ENCODE measurements at places on chromosomes 2 and 18. TPM values are rescaled to one million over a fixed set of nuclear protein-coding genes. Genes with fewer than 3 reads are reported as not detected.

DNA sequence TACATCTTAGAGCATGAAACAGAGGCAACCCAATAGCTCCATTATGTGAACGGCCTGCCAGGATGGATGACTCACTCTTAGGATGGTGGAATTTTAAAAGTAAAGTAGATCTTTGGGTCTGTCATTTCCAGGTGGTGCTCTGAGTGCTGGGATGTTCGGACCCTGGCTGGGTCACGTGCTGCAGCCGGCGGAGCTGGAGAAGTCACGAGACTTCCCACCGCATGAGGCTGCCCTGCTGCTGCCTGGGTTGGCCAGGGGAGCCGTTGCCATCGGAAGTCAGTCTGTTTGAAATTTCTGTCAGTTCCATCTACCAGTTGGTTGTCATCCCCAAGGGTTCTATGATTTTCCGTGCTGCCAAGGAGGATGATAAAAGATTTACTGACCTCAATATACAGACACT is 93.3 kb upstream of the ALKAL2 start:
- DNase-seq, result no peak

GRCh38 chr2:233706720-233707119 is 6.0 kb upstream of the UGT1A5 start:
- DNase-seq, result no peak

DNA sequence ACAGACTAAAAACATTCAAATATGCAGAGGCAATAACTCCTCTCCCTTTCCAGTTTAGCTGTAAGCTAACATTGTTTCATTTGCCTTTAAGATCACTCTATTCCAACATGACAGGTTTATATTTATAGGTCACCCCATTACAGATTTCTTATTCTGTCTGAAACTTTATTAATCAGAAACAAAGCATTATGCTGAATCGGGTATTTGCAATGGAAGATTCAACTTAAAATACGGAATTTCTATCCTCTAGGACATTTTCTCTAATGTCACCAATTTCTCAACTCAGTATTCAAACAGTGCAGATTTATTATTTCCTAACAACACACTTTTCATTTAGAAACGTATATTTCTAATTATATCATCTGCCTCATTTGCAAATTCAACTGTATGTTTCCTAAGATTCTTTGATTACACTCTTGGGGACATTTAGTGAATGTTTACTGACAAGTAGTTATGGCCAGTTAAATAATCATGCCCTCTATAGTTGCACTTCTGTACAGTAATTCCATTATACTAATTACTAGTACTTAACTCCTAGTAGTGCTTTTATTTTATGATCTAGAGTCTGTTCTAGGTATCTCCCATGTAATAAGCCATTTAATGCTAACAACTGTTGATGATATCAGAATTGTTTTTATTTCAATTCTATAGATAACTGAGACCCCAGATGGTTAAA is 358.1 kb downstream of the ERBB4 start:
- no peak for DNase-seq

DNA sequence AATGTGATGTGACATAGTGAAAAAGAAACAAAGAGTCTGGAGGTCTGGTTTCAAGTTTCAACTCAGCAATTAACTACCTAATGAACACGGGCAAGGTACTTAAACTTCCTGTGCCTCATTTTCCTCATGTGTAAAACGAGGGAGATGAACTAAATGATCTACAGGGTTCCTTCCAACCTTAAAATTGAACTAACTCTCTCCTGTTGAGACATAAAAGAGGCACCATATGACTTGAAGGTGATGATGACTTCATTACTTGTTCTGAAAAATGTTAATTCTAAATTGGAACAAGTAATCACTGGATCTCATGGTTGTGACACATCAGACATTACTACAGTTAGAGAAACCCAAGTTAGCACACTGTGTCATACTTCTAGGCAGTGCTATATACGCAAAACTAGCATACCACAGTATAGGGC is 8.9 kb upstream of the REL start:
- DNase-seq, result no peak

GRCh38 chr2:60221098-60221497 is 332.4 kb downstream of the BCL11A start:
- DNase-seq, result no peak

DNA sequence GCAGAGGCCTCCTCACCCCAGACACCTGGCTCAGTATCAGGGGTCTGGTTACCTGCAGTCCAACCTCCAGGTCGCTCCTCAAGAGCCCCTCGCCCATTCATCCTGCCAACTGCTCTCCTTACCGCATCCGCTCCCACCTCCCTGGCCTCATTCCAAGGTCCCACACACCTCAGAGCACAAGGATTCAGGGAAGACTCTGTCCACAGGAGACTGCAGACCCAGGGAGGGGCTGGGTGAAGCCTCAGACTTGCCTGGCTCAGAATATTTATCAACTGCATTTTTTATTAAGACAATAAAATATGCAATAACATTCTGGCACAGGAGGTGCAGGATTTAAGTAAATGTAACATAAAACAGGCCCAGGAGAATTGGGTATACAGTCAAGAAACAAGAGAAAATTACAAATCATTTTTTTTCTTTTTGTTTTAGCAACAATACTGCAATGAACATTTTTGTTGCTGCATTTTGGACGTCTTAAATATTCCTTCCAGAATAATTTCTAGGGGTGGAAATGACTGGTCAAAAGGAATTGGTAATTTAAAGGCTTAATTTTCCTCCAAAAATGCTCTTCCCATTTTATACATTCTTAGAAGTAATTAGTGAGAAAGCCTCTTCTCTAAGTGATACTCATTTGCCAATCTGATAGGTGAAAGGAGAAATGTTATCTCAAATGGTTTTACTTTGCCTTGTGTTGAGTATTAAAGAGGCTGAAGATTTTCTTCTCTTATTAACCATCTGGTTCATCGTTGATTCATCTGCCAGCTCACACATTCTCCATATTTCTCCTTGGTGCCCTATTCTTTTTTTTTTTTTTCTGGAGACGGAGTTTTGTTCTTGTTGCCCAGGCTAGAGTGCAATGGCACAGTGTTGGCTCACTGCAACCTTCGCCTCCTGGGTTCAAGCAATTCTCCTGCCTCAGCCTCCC is 42.5 kb downstream of the TEX44 start:
- DNase-seq, result no peak

GRCh38 chr2:183614799-183615435 is 490.7 kb downstream of the NUP35 start:
- DNase-seq, result no peak

CYP26B1 gene
- 4.7 TPM for total RNA-seq
